H7 (cell line): ENCODE measurements at places on chromosomes 16 and 17. TPM values are rescaled to one million over a fixed set of nuclear protein-coding genes. Genes with fewer than 3 reads are reported as not detected.

- no peak for DNase-seq
Measured at GRCh38 chr17:59513934-59514841, 51.2 kb upstream of the DHX40 start.

- DNase-seq, result no peak
Measured at GRCh38 chr17:63382826-63383225, 63.3 kb downstream of the CYB561 start.

DNA sequence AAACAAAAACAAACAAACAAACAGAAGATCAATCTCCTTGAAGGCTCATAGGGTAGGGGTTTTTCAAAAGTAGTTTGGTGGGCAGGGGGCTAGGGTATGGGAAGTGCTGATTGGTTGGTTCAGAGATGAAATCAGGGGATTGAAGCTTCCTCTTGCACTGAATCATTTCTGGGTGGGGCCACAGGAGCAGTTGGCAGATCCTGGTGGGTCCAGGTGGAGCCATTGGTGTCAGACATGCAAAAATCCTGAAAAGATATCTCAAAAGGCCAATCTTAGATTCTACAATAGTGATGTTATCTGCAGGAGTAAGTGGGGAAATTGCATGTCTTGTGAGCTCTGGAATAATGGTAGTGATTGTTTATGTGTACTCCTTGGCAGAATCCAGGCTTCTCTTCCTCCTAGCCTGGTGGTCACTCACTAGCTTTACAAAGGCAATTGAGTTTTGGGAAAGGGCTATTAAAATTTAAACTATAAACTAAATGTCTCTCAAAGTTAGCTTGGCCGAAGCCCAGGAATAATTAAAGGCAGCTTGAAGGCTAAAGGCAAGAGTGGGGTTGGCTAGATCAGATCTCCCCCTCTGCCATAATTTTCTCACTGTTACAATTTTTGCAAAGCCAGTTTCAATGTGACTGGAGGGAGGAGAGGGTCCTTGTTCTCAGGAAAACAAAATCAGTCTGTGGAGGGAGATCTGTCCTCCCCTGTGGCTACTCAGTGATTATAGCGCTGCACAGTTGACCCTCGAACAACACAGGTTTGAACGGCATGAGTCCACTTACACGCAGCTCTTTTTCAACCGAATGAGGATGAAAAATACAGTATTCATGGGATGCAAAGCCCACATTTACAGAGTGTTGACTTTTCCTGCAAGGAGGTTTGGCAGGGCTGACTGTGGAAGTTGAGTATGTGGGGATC lies 45.2 kb downstream of the RNF112 start:
- DNase-seq, result no peak

DNA sequence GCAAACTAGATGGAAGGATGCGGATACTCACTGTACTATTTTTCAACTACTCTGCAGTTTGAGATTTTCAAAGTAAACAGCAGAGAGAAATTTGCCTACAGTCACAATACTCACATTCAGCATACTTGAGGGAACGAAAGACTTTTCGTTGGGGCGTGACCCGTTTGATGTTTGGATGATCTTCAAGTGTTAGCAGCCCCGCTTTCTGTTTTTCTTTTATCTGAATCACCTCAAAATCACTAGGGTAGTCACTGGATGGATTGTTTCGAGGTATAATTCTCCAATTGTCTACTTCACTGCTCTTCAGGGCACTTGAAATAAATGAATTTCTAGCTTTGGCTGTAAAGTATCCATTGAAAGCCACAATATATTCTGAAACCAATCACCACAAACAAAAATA lies 17.8 kb downstream of the MBTPS1 start:
- no peak for DNase-seq

DNA sequence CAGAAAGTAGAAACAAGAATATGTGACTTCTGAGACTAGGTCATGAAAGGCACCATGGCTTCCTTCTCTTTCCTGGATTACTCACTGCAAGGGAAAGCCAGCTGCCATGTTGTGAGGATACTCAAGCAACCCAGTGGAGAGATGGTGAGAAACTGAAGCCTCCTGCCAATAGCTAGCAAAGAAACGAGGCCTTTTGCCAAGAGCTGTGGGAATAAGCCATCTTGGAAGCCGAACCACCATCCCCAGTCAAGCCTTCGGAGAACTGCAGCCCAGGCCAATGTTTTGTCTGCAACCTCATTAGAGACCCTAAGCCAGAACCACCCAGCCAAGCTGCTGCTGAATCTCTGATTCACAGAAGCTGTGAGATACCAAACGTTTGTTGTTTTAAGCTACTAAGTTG lies 104.7 kb upstream of the CRHR1 start:
- no peak for DNase-seq

DNA sequence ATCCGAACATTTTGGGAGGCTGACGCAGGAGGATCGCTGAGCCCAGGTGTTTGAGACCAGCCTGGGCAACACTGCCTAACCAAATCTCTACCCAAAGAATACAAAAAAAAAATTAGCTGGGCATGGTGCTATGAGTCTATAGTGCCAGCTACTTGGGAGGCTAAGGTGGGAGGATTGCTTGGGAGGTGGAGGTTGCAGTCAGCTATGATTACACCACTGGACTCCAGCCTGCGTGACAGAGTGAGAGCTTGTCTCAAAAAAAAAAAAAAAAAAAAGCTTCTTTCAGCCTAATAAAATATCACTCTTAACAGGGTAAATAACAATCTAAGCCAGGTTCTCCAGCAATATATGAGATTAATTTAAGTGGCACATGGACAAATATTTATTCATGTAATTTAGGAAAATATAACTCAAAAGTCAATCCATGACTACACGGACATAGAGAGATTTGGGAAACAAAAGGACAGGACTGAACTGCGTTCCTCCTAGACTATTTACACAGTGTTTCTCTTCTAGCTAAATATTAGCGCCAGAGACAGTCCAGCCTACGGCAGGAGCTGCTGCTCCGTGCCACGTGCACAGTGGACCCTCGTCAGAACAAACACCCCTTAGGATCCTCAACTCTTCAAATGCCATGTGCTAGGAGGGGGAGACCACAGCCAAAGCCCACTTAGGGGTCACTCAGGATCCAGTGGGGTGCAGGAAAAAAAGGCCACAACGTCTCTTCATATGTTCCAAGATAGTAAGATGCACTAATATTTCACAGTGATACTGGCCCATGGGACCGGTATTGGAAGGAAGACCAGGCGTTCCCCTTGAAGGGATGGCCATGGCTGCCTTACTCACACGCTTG lies 8.7 kb downstream of the USP36 start:
- DNase-seq, result no peak

DNA sequence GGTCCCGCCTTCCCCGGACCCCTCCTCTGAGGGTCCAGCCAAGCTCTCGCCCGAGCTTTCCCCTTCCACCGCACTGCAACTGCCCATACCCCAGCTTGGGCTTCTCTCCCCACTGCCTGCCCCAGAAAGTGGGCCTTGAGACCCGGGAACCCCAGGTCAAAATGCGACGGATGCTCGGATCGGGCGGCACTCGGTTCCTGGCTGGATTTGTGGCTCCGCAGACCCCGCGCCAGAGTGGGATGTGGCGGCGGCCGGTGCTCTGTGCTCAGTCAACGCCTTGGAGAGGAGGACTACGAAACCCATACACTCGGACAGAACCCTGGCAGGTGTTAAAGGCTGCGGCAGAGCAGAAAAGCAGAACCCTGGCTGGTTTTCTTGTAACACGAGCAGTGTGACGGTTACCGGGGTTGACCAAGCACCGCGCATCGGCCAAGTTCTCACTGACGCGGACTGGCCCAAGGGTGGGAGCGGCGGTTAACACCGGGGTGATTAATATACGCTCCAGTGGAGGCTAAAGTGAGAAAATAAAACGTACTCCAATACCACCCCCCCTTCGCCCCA lies 885 bp upstream of the SLFN13 start:
- DNase-seq, result peak; percentile 61

GRCh38 chr17:71032746-71033273 lies 863.5 kb downstream of the KCNJ2 start:
- DNase-seq, result peak; percentile 48

The MMD gene
- 57.0 and 74.7 TPM in 2 replicates for total RNA-seq

The CDH13 gene
- total RNA-seq, result 0.78 and 0.80 TPM in 2 replicates

GRCh38 chr17:17915183-17915582 lies 57.0 kb downstream of the TOM1L2 start:
- no peak for DNase-seq

GRCh38 chr17:10135539-10136257 lies 62.7 kb downstream of the GAS7 start:
- DNase-seq, result no peak

The TMC7 gene
- 1.6 and 2.0 TPM in 2 replicates for total RNA-seq

- no peak for DNase-seq
Measured at GRCh38 chr17:2503627-2504026, 8.1 kb downstream of the METTL16 start.

GRCh38 chr16:12193692-12194091 lies 217.2 kb downstream of the SNX29 start:
- DNase-seq, result no peak

- DNase-seq, result peak; percentile 77
Measured at GRCh38 chr17:78127239-78127887, 1.2 kb downstream of the TMC6 start.

The PRAC2 gene
- total RNA-seq, result 40.8 and 40.9 TPM in 2 replicates

DNA sequence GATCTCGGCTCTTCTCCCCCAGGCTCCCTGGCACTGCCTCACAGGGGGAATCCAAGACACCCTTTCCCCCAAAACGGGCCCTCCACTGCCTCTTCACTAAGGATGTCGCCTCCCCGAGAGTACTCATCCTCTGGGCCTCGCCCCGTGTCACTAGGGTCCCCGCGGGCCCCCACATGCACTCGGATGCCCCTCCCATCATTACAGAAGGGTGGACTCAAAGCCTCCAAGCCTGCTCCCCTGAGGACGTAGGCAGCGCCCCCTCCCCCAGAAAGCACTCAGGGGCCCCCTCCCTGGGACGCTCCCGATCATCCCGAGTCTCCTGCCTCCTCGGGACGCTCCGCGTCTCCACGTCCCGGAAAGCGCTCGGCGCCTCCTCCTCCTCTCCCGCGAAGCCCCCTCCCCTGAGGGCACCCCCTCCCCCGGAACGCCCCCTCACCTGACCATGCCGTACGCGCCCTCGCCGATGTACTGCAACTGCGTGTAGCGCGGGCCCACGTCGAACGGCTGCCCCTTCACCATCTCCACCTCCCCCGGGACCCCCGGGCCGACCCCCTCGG lies 338 bp downstream of the MAPK3 start:
- peak; percentile 95 for DNase-seq

The CCL7 gene
- not detected in 2 replicates for total RNA-seq

The CUEDC1 gene
- 8.1 and 13.9 TPM in 2 replicates for total RNA-seq

DNA sequence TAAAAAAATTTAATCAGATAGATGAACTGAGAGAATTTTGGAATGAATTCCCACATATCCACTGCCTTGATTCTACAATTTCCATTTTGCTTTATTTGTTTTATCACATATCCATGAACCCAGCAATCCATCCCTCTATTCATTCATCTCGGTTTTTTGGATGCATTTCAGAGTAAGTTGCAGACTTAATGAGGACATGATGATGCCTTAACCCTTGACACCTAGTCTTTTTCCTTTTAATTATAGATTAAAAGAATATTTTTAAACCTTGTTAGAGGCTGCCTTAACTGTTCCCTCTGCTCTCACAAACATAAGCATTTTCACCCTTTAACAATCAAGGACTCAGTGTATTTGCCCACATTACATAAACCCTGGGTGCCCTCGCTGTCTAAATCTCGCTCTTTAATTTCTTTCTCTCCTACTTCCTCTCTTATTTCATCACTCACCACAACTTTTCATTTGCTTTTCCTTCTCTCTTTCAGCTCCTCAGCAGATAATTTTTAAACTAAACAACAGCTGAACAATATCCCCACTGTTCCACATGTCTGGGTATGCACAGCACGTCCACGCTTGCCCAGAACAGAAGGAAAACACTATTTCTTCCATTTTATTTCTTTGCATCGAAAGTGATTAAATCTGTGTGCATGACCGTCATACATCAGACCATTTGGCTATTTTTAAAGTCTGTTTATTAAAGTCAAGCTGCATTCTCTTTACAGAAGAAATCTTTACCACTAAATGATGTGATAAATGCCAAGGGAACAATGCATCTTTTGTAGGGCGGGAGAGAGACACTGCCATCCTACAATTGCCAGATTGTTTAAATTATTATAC lies 39.9 kb downstream of the IQCK start:
- no peak for DNase-seq

- DNase-seq, result peak; percentile 91
Measured at GRCh38 chr16:67969254-67970039, 1.0 kb upstream of the SLC12A4 start.

GRCh38 chr16:4325253-4325758 lies 9.4 kb downstream of the GLIS2 start:
- DNase-seq, result no peak

The TNFRSF13B gene
- 0.21 TPM in 1 of 2 replicates, not detected in the other for total RNA-seq

DNA sequence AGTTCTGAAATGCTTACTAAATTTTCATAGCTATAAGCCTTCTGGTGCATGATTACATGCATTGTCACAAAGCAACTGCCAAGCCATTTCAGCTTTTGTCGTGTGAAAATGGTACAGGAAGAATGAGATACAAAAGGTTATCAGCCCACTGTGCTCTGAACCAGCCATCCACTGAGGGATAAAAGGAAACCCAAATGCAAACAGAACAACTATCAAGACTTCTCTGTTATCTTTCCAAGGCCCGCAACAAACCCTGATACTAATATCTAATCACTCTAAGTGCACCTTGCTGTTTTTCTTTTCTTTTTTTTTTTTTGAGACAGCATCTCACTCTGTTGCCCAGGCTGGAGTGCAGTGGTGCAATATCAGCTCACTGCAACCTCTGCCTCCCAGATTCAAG lies 109.0 kb downstream of the FTO start:
- DNase-seq, result no peak
